ENCODE measurements at places on chromosomes 2 and 18.

- DNase-seq: no peak
Observed at GRCh38 chr2:120486946-120487345, 141.0 kb downstream of the INHBB start.

DNA sequence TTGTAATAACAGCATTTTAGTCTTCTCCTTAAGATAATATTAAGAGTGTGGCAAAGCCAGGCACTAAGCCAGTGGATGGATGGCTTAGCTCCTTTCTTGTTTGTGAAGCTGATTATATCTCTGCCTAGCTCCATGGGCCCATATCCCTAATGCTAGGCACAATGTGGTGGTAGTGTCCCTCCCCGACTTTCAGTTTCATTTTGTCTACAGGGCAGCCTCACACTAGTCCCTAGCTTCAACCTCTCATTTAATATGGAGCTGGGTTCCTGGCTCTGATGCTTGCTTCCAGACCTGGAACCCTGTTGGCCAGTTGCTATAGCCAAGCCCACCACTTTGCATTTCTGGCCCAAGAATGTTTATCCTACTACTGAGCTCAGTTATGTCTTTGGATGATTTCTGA is 437.0 kb upstream of the MEIS1 start:
- no peak for DNase-seq

DNA sequence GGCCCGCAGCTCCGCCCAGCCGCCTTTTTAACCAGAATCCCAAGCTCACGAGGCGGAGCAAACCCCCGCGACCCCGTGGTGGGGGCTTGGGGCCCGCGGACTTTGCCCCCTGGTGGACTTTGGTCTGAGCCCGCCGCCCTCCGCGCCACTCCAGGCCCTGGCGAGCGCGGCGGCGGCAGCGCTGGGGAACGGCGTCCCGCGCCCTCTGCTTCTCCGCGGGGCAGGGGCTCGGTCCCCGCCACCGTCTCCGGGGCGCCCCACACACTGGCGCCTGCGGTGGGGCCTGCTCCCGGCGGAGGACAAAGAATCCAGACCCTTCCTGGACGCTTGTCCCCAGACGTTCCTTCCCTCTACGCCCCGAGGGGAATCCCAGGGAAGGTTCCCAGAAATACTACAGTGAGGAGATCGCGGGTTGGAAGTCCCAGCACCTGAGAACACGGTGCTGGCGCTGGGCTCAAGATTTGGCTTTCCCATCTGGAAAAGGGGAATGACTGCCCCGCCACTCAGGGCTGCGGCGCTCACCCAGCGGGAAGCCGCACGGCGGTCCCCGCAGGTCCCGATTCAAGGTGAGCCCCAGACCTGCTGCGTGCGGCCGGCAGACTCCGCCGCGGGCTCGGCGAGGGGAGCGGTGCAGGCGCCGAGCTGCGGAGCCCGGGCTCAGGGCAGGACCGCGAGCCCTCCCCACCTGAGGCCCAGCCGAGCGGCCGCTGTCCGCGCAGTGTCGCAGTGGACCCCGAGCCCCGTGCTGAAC is at the start of gene HAAO:
HAAO (minus strand) TSS at position 1 of the 751 bp plus-strand sequence. CDS start 47 bp downstream, outside the sequence.
- DNase-seq: no peak

GRCh38 chr2:42105330-42106256 is 57.8 kb downstream of the PKDCC start:
- no peak for DNase-seq

- DNase-seq: no peak
Observed at GRCh38 chr2:12615509-12615908, 101.2 kb upstream of the TRIB2 start.

DNA sequence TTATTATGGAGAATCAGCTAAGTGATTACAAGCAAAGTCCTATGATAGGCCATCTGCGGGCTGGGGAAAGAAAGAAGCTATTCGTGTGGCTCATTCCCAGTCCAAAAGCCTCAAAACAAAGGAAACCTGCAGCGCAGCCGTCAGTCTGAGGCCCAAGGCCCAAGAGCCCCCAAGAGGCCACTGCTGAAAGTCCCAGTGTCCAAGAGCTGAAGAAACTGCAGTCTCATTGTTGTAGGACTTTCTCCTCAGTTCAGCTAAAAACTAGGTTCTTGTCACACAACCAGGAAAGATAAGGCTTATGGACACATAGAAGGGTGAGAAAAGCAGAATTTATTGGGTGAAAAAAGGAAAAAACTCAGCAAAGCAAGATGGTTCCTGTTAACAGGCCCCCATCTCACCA is 143.2 kb downstream of the RHBDD1 start:
- DNase-seq: no peak

- DNase-seq: no peak
Observed at GRCh38 chr2:172086241-172087206, 1.2 kb downstream of the DLX1 start.

- DNase-seq: no peak
Observed at GRCh38 chr2:43019025-43019367, 207.4 kb downstream of the ZFP36L2 start.

- DNase-seq: no peak
Observed at GRCh38 chr2:204360218-204361007, 184.9 kb upstream of the PARD3B start.

GRCh38 chr2:11433822-11434221 is 32.1 kb downstream of the E2F6 start:
- DNase-seq: no peak

GRCh38 chr18:75455249-75456198 is 28.0 kb upstream of the SMIM21 start:
- DNase-seq: no peak

DNA sequence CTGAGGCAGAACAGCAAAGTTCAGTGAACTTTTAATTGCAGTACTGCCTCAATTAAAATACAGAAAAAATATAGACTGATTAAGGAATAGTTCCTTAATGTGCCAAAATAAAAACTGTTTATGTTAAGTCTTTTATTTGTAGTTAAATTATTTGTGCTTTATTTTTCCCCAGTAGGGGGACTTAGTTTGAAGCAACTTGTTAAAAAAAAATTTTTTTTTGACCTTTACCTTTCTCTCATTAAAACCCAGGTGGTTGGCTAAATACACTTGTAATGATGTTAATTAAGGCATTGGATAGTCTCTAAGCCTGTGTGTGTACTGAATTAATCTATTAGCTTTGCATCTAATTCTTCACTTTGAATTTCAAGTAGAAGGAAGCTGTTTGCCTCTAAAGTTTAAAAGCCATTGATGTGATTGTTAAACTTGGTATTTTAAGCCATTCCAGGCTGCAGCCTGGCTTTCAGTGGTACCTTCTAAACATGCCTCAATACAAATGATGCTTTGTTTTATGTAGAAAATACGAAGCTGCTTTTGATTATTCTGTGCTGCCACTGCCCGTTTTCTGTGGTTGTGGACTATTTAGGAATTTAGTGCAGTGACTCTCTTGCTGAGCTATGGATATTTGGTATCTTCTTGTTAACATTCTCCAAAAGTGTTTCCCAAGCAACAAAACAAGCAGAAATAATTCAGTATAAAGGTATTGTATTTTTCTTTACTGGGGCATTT is 102.9 kb downstream of the TANC1 start:
- DNase-seq: no peak

- DNase-seq: no peak
Observed at GRCh38 chr2:150978053-150978452, 283.6 kb downstream of the RBM43 start.

DNA sequence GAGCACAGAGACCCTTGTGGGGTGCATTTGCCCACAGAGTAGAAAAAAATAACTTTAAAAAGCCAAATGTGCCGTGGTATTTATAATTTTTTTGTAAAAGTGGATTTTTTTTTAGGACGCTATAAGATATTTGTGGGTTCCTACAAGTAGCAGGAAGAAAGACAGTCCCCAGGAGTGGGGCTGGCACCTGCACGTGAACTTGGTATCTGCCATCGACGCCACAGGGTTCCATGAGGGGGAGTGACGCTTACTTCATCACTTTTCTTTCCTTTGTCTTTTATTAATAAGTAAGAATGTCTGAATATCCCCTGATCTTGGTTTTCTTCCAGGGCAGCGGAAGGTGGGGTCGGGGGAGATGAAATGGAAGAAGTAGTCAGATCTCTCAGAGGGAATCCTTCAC is 207.0 kb downstream of the TWIST2 start:
- no peak for DNase-seq

- DNase-seq: no peak
Observed at GRCh38 chr2:46632349-46632748, 153.0 kb downstream of the TMEM247 start.

DNA sequence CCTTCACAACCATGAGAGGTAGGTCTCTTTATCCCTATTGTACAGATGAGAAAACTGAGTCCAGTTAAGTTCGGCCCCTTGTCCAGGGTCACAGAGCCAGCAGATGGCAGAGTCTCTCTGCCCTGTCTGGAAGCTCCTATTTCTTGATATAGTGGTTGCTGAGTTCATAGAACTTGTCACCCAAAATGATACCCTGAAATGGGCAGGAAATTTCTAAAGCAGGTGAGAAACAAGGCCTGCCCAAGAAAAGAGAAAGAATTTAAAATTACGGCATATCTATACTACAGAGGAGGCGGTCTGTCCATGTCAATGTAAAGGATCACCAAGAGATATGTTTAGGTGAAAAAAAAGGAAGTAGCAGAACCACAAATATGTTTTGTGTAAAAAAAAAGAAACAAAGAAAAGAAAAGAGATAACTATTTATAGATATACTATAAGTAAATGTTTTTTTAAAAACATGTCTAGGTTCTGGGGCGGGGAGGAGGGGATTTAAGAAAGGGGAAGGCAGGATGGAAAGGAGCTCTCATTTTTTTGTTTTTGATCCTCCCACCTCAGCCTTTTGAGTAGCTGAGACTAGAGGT is 39.8 kb downstream of the MYO7B start:
- DNase-seq: no peak

DNA sequence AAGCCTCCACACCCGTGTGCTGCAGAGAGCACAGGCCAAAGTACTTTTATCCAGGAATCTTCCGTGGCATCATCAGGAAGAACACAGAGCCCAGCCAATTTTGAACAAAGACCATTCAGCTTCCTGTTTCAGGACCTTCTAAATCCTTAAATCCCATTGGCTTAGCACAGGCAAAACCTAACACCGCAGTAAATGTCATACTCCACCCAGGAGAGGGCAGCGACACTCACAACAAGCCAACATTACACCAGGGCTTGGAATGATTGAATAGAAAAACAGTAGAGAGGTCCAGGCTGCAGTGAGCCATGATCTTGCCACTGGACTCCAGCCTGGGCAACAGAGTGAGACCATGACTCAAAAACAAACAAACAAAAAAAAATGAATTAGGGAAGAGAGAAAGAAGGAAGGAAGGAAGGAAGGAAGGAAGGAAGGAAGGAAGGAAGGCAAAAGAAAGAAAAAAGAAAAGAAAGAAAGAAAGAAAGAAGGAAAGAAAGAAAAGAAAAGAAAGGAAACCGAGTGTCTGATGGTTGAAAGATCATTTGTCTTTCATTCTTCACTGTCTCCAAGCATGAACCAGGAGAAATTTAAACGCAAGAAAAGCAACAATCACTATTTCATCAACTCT is 144.6 kb upstream of the SATB2 start:
- no peak for DNase-seq

DNA sequence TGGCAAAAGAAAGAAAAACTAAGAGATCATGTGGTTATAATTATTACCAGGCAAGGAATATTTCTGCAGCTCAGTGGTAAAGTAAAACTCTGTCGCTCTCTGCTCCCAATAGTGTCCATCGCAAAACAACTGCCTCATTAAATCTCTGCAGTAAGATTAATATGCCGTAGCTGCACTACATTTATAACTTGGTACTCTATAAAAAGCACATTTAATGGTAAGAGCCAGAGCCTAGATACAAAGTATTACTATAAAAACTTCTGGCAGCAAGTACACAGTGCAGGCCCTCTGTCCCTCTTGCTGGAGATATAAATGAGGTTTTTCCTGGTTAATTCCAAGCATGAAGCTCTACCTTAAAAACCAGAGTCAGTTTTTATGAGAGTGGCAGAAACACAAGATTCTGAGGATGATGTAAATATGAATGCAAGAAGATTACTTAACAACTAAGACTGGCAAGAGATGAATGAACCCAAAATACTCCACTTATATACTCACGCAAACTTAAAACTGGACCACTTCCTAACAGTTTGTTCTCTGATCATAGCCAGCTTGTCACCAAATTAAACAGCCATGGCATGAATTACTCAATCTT is 25.5 kb downstream of the ZNF521 start:
- DNase-seq: no peak

- no peak for DNase-seq
Observed at GRCh38 chr2:41937921-41938708, 109.7 kb upstream of the PKDCC start.

- DNase-seq: no peak
Observed at GRCh38 chr18:35042389-35043071, 1.3 kb downstream of the MAPRE2 start.

- no peak for DNase-seq
Observed at GRCh38 chr2:47488870-47489584, 86.1 kb downstream of the MSH2 start.

GRCh38 chr2:190637281-190637734 is 11.6 kb upstream of the NAB1 start:
- DNase-seq: no peak

DNA sequence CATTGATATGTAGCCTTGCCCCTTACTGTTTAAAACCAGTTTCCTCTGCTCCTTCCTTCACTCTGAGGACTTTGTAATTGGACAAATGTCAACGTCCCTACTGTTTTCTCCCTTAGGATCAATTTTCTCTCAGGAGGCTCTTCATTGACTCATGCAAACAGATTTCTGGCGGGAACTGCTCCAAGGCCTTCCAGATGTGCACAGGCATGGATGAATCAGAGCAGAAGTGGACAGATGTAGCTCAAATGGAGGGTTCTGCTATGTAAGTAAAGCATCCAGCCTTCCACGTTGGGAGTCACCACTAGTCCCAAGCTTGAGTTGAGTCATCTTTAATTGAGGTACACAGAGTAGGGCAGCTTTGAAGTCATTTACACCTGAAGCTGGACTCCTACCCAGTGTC is 34.1 kb upstream of the ZDBF2 start:
- no peak for DNase-seq
